HAP-1 (cell line): ENCODE measurements at places on chromosomes 6 and 20.

DNA sequence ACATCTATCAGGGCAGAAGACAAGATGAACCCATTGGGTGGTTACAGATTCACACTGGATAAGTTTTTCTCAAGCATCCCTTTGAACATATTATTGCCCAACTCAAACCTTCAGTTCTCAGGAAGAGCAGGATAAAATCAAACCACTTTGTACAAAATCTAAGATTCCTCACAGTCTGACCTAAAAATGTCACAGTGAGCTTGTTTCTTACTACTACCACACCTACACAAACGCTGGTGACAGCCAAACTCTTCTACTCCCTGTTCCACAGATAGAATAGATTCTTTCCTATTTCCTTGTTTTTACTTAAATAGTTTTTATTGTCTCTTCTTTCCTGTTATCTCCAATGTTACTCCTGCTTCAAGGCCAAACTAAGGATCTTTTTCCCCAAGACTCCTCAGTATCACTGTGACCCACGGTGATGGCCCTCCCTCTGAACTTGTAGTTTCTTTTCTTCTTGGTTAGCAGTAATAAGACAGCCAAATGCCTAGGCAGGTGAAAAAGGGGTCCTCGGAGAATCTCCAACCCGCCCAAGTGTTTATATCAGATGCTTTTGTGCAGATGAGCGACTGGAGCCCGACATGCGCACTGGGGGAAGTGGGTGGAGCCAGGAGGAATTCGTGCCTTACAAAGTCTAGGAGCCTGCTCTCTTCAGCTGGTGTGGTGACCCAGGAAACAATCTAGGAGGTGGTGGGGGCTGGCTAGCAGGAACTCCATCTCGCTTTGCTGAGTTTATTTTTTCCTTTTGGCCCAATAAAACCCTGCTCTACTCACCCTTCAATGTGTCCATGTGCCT is 53.4 kb downstream of the SEL1L2 start:
- no peak for DNase-seq

DNA sequence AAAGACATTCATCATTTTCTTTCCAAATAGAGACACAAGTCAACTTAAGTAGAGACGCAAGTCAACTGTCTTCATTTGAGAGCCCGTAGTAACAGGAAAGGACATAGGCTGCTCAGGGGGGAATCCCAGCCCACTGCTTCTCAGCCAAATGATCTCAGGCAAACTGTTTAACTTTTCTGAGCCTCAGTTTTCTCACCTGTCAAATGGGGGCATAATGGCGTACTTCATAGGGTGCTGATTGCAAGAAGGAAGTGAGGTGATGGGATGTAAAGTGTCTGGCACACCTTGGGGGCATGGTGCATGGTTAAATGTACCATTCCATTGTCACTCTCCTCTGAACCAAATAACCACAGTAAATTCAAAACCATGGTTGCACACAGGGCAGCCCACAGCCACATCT is 96.5 kb downstream of the EYA2 start:
- no peak for DNase-seq

DNA sequence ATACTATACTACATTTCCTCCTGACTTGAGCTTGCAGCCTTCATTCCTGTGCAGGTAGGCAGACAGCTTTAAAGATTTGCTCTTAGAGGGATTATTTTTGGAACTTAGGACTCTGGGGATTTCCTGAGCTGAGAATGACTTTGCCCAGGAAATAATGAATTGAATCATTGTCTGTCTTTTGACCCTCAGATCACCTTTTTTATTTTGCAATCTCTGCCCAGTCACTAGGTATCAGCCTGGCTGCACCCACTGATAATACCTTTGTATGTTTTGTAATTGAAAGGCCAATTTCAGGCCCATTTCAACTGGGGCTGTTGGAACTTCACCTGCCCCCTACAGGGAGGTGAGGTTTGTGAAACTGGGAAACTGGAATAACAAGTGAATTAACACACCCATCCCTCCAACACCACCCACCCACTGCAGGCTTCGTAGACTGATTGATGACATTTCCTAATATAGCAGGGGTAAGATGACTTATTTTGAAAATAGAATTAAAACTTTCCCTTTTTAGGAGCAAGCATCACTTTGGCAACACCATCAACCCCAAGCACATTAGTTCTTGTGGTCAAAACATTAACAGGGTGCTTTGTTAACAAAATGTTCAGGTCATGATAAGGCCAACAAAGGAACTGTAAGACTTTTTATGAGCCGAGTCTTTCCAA is 157.1 kb upstream of the CENPW start:
- no peak for DNase-seq

- no peak for DNase-seq
These were observed 9.4 kb downstream of the FNDC11 start for GRCh38 chr20:63563225-63563935.

GRCh38 chr6:168784426-168784825 is 343.4 kb downstream of the SMOC2 start:
- no peak for DNase-seq

GRCh38 chr6:79954849-79955248 is 7.5 kb upstream of the ELOVL4 start:
- DNase-seq: no peak

DNA sequence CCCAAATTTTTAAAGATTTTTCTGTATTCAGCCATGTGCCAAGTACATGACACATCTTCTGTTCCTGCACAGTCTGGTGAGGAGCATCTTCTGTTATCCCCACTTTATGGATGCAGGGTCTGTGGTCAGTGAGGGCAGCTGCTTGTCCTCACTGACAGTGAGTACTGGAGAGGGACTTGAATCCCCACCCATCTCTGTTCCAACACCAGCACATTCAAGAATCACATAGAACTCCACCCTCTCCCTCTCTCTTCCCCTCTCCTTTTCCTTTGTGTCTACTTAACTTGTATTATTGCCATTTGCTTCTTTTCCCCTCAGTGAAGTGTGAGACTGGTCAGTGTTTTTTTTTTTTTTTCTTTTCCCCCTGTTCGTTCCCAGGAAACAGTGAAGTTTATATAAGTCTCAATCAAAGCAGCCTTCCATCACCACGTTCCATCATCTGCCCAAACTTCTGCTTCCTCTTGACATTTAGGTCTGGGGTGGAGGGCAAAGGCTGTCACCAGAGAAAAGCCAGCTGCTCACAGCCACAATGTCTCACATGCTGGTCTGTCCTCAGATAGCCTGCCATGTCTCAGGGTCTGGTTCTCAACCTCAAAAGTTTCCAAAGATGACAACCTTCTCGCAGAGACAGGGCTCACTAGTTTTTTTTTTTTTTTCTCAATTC is 110.0 kb upstream of the SSTR4 start:
- DNase-seq: no peak

GRCh38 chr6:134750669-134751068 is 199.2 kb downstream of the ALDH8A1 start:
- no peak for DNase-seq

GRCh38 chr20:63411898-63412631 is 50.9 kb upstream of the CHRNA4 start:
- DNase-seq: no peak

GRCh38 chr6:33190504-33191107 is 1.7 kb downstream of the COL11A2 start:
- DNase-seq: no peak

DNA sequence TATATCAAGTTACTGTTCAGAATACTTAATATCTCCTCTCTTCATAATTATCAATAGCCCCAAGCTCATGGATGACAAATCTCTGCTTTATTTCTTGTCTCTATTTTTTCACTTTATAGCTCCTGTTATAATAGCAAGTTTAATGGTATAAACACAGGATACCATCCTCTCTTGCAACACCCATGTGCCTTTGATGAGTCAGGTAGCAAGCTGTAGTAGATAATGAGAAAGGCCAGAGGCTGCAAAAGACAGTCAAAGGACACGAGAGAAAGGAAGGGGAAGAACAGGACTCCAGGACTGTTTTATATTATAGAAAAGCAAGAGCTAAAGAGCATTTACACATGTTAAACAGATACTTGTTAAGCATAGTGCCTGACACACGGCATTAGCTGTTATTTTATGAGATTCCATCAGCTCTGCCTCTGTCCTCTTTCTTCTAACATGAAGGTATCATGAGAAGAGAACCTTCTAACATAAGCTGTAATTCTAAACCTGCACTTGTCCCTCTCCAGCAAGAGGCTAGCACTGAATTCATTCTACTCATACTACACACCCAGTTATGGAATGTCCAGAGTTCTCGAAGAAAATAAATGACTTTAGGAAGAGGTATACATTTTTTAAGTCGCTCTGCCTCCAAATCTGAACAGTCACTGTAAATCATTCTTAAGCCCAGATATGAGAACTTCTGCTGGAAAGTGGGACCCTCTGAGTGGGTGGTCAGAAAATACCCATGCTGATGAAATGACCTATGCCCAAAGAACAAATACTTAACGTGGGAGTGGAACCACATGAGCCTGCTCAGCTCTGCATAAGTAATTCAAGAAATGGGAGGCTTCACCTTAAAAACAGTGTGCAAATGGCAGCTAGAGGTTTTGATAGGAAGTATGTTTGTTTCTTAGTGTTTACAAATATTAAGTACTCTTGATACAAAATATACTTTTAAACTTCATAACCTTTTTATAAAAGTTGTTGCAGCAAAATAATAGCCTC is 45.0 kb downstream of the NT5E start:
- DNase-seq: no peak

GRCh38 chr6:44820321-44820720 is 432.8 kb downstream of the CDC5L start:
- no peak for DNase-seq

GRCh38 chr6:30722280-30723112 is 2.3 kb downstream of the TUBB start:
- DNase-seq: peak; percentile 88

- no peak for DNase-seq
These were observed 122.1 kb downstream of the CD164 start for GRCh38 chr6:109260126-109260525.

GRCh38 chr6:36685926-36686667 is 7.6 kb downstream of the CDKN1A start:
- no peak for DNase-seq

- DNase-seq: no peak
These were observed 356.8 kb upstream of the ARID1B start for GRCh38 chr6:156420172-156420993.

DNA sequence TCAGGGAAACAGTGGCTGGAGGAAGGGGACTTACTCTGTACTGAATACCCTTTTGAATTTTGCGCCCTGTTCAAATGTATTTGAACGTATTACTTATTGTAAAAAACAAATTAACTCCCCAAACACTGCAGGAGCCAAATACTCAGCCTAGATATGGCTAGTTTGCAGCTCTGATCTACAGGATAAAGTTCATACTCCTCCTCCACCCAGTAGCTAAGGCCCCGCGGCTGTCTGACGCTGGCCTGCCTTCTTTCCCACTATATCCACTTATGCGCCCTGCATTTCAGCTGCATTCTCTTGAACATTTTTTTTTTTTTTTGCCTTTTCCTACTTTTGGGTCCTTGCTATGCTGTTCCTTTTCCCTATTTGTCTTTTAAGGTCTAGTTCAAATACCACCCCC is 6.5 kb downstream of the GSS start:
- DNase-seq: no peak

- DNase-seq: no peak
These were observed 174.2 kb upstream of the HDAC2 start for GRCh38 chr6:114144887-114145851.

GRCh38 chr20:11395581-11395980 is 522.1 kb upstream of the BTBD3 start:
- no peak for DNase-seq

DNA sequence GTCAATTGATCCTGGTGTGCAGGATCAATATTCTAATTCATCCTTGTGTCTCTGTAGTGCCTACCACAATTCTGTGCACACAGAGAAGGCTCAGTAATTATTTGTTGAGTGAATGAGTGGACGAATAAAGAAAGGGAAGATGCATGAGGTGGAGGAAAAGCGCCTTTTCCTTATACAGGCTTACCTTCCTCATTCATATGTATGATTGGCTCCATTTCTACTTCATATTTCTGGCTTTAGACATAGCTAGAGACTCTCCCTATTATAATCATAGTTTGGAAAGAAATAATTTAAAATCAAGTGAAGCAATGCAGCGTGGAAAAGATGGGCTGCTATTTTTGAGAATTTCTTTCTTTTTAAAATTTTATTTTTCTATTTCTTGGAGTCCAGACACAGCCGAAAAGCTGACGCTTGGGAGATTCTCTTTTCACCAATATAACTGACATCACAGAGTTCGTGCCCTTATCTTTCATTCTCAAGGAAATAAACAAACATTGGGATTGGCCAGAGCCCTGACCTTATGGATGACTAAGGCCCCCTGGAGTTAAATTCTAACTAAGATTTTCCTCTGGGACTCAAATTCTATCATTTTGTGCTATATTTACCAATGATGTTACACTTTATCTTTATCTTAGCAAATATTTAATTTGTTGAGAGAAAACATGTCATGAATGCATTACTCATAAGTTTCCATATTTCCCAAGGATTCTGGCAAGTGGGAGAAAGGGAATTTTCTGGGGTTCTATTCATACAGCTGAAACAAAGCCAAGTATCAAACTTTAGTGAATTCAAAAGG is 48.1 kb downstream of the PRL start:
- DNase-seq: no peak

GRCh38 chr20:18001131-18001921 is 32.5 kb downstream of the MGME1 start:
- DNase-seq: no peak

GRCh38 chr6:52365866-52366540 is 4.1 kb downstream of the PAQR8 start:
- DNase-seq: no peak
